ENCODE measurements at places on chromosomes 13 and 19.

DNA sequence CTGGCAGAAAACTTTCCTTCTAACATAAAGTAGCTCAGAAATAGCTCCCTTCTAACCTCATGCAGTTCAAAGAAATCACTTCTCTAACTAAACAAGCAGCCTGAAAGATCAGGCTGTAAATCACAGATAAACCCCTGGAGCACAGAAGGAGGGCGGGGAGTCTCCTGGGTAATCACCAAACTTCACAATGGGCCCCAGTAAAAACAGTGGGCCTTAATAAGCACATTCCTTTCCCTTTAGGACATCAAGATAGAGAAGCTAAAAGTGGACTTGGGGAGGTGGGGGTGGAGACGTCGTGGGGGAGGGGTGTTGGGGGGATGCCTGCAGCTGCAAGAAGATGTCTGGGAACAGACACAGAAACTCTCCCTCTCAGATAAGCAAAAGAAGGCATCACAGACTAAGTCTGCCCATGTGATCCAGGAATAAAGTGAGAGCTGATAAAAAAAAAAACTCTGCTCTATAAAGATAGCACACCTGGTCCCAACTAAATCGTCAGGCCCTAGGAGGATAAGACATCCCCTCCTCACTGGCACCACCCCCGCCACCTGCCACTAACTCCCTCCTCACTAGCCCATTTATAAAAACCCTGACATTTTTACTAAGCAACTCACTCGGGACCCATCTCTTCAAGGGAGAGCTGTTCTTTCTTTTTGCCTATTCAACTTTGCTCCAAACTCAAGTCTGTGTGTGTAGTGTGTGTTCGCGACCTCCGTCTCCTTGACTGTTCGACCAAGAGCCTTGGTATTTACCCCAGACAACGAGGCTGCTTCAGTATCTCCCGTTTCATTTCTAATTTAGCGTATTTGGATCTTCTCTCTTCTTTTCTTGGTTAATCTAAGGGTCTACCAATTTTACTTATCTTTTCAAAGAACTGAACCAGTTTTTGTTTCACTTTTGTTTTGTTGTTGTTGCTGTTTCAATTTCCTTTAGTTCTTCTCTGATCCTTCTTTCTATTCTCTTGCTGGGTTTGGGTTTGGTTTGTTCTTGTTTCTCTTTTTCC is 31.7 kb downstream of the DNAJC15 start:
- no peak for DNase-seq

DNA sequence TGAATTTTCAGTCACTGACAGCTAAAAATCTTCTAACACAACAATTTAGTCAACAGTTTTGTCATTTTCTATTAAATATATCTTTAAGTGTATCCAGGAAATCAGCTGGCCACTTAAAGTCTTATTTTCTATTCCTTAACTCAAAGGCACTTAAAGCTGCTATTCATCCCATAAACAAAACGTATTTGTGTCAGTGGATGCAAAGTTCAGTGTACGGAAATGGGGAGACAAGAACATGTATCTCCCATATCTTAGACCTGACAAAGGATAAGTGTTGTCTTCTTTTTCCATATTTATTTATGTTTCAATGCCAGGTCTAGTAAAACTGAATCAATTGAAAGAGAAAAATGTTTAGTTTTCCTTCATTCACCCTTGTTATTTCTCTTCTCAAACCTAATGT is 409.8 kb upstream of the KLHL1 start:
- no peak for DNase-seq

- peak; percentile 72 for DNase-seq
Measured at GRCh38 chr13:114143806-114144605, 11.6 kb upstream of the RASA3 start.

- no peak for DNase-seq
Measured at GRCh38 chr19:30256496-30256850, 115.7 kb upstream of the ZNF536 start.

DNA sequence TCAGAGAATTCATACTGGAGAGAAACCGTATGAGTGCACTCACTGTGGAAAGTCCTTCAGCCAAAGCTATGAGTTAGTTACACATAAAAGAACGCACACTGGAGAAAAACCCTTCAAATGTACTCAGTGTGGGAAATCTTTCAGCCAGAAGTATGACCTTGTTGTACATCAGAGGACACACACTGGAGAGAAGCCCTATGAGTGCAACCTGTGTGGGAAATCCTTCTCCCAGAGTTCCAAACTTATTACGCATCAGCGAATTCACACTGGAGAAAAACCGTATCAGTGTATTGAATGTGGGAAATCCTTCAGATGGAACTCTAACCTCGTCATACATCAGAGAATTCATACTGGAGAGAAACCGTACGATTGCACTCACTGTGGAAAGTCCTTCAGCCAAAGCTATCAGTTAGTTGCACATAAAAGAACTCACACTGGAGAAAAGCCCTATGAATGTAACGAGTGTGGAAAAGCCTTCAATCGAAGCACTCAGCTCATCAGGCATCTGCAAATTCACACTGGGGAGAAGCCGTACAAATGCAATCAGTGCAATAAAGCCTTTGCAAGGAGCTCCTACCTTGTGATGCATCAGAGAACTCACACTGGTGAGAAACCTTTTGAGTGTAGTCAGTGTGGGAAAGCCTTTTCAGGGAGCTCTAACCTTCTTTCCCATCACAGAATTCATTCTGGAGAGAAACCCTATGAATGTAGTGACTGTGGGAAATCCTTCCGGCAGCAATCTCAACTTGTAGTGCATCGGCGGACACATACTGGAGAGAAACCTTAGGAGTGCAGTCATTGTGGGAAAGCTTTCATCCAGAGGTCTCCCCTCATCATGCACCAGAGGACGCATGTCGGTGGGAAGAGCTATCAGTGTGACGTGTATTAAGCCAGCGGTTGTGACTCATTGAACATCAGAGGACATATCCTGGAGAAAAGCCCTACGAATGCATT is 16.5 kb upstream of the ZNF8 start:
- no peak for DNase-seq

- peak; percentile 10 for DNase-seq
Measured at GRCh38 chr19:14916848-14917247, 24.4 kb upstream of the OR7C2 start.

GRCh38 chr13:44972956-44973581 is 16.2 kb downstream of the NUFIP1 start:
- DNase-seq = peak; percentile 26

DNA sequence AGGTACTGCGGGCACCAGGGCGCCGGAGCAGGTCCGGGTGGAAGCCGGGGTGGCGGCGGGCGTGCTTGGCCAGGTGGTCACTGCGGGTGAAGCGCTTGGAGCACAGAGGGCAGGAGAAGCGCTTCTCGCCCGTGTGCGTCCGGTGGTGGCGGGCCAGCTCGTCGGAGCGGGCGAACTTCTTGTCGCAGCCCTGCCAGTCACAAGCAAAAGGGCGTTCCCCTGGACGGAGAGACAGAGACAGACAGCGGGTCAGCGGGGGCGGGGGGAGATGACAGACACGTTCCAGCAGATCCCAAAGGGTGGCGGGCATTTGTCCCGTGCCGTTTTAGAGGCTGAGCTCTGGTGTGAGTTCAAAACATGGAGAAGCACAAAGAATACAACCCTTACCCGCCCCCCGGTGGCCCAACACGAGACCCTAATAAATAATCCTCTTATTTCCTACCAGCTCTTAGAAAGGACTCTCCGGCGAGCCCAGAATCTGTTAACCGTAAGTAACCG is 6.3 kb upstream of the REXO1 start:
- DNase-seq = peak; percentile 81

DNA sequence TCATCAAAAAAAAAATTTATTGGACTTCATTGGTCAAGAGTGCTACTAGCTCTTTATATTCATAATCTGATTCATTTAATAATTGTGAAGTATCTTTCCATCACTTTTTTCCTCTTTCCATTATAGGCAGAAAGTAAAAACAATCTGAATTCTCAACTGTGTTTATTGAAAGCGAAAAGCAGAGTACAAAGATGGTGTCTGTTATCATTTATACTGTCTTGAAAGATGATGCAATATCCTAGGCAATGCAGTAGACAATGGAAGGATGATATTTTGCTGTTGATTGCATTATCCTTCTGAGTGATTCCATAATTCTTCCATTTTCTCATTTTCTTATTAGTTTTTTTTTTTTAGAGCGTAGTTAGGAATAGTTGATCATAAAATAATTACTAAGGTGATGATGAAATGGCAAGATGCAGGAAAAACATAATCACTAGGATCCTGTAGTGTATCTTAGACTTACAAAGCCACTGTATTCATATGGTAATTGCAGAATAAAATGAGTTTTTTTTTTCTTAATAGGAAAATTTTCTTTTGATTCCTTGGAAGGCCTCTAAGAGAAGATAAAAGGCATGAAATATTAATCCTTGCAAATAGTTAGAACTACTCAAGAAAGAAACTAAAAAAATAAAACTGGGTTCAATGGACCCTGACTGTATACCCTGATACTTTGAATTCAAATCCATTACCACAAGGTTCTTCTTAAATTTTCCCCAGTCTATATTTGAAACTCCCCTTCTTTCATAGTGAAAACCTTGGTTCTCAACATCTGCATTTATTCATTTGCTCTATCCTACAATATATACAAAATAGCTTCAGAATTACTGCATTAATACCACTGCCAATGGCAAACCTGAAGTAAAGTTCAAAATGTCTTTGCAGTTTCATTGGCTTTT is 11.6 kb downstream of the URI1 start:
- no peak for DNase-seq

DNA sequence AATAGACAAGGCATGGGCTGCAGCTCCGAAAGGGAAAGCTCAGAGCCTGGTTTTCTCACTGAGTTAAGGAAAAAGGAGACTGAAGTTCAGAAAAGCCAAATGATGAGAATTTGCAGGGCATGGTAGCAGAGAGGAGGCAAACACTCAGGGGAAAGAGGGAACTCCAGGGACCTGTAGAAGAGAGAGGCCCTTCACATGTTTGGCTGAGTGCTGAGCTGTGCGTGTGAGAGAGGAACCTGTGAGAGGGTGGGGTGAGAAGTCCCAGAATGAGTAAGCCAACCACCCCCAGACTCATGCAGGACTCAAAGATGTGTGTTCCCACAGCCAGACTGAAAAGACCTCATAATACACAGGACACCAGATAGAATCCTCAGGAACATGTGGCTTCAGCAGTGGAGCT is 2.8 kb upstream of the CRYL1 start:
- DNase-seq = no peak

DNA sequence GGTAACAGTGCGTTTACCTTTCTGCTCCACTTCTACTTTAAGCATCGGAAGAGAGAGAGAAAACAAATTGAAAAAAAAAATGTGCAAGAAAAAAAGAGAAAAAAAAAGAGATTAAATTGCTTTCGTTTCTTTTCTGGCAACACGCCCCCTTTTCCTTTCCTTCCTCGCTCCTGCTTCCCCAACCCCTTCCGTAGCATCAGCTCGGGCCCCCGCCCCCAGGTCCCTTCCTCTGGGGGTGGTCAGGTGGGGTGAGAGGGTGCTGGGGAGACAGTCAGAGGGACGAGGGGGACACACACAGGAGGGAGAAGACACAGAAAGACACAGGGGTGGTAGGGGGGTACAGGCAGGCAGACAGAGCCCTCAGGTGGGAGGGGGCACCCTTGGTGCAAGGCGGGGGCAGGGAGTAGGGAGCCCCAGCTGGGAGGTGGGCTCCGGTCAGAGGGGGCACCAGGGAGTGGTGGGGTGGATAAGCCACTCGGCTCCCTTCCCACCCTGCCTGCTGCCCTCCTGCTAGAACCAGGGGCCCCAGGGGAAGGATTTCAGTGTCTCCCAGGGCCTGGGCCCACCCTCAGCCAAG is 30.7 kb upstream of the ASF1B start:
- no peak for DNase-seq

GRCh38 chr13:38900188-38900587 is 90.4 kb downstream of the STOML3 start:
- DNase-seq = no peak

- DNase-seq = no peak
Measured at GRCh38 chr19:5128251-5128935, 159.5 kb downstream of the KDM4B start.

DNA sequence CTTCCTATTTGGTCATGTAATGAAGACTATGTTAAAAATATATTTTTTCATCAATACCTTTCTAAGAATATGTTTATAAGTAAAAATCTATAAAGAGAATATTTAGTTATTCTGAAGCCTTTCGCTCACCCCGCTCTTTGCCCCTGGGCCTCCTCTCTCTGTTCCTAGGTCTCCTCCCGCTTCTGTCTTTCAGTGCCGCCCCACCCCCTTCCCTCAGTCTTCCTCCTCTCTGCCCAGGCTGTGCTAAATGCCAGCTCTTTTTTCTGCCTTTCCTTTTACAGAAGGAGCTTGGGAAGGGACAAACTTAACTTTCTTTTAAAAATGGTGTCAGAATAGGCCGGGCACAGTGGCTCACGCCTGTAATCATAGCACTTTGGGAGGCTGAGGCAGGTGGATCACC is 22.8 kb downstream of the HIF3A start:
- no peak for DNase-seq

GRCh38 chr13:83182845-83183244 is 699.4 kb downstream of the SLITRK1 start:
- DNase-seq = no peak

- DNase-seq = peak; percentile 51
Measured at GRCh38 chr13:81017513-81018152, 676.7 kb upstream of the SPRY2 start.

DNA sequence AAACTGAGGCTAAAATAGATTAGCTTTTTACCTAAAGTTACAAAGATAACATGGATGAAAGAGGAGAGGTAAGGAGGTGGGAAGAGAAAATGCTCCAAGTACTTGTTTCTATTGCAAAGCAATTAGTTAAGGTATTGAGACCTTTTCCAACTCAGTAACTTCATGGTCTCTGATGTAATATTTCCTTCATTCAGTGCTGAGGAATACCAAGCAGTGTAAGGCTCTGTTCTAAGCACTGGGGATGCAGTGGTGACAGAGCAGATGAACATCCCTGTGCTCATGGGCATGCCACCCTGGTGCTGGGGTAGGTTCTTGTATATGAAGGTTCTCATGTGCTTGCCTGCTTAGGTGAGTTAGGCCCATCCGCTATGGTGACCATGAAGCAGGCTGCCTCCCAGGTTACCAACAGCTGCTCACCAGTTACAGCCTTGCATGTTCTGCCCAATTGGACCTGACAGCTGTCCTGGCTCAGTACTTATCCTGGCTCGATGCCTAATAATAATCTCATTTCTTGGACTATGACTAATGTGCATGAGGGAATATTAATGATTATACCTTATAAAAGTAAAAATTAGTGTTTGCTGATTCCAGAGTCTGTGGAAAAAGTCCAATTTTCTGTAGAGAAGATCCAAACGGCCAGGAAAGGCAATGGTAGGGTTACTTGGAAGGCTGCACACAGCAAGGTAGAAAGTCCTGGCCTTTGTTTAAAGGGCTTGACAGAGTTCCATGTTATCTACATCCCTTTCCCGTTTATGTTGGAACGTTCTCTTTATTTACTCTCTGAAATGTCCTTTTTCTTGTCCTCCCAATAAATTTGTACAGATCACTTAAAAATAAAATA is 48.3 kb downstream of the LATS2 start:
- DNase-seq = no peak

- no peak for DNase-seq
Measured at GRCh38 chr13:44410328-44410859, 36.8 kb downstream of the SERP2 start.

DNA sequence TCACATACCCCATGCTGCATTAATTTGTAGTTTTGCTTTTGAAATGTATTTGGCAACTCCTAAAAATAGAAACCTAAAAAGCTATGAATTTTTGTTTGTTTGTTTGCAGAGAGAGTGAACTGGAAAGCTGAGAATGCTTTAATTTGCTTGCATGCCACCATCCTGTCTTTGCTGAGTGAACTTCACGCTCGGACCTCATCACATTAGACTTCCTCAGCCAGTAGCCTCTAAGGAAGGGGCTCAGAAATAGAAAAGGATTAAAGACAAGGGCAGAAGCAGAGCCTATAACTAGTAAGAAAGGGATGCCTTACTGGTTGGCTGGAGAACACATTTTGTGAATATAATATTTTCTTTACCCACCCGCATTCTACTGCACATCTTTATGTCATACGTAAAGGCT is 275.1 kb downstream of the DCLK1 start:
- no peak for DNase-seq

GRCh38 chr13:108500711-108501110 is 128.7 kb upstream of the MYO16 start:
- DNase-seq = no peak

All from T47D (cell line).